ENCODE measurements at places on chromosomes 2 and 18. TPM values are rescaled to one million over a fixed set of nuclear protein-coding genes. Genes with fewer than 3 reads are reported as not detected.

GRCh38 chr2:233030-233429 is 30.8 kb downstream of the SH3YL1 start:
- H3K4me1 ChIP-seq, result peaks cover under 1% of the 10 kb centered on the region
- peaks cover 12% of the 10 kb centered on the region for H3K36me3 ChIP-seq
- H3K27ac ChIP-seq, result no peak overlapping the region
- H3K27me3 ChIP-seq, result no peaks in the 10 kb centered on the region

- no peak overlapping the region for H3K4me3 ChIP-seq
- no peak for DNase-seq
- H3K4me1 ChIP-seq, result no peaks in the 10 kb centered on the region
- peaks cover 3% of the 10 kb centered on the region for H3K27me3 ChIP-seq
- no peaks in the 10 kb centered on the region for H3K36me3 ChIP-seq
- no peak overlapping the region for H3K27ac ChIP-seq
These were observed 105.4 kb downstream of the FHOD3 start for GRCh38 chr18:36402765-36403396.

- DNase-seq, result no peak
- H3K4me1 ChIP-seq, result no peaks in the 10 kb centered on the region
- H3K4me3 ChIP-seq, result no peak overlapping the region
- H3K27me3 ChIP-seq, result no peaks in the 10 kb centered on the region
These were observed 243.5 kb upstream of the MYT1L start for GRCh38 chr2:2574401-2575180.

DNA sequence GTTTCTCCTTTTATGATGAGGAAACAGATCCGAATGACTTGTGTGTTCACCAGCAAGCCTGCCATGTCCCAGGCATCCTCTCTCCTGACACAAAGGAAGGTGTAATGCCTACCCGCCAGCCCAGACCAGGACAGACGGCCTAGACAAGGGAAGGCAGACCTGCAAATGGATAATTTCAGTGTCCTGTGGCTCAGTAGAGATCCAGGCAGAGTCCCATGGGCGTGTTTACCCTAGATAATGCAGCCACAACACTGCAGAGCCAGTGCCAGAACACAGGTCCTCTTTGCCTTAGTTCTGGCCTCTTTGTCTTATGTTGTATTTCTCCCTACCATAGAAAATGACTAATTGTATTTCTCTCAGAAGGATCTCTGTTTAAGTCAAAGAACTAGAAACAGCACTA is 12.7 kb downstream of the TRAPPC12 start:
- peaks cover 74% of the 10 kb centered on the region for H3K36me3 ChIP-seq
- no peak overlapping the region for H3K4me3 ChIP-seq
- H3K4me1 ChIP-seq, result peaks cover 12% of the 10 kb centered on the region
- no peak overlapping the region for H3K27ac ChIP-seq

GRCh38 chr2:152525277-152525838 is 190.4 kb downstream of the FMNL2 start:
- H3K27ac ChIP-seq, result no peak overlapping the region
- H3K27me3 ChIP-seq, result peaks cover 4% of the 10 kb centered on the region
- no peaks in the 10 kb centered on the region for H3K36me3 ChIP-seq
- no peaks in the 10 kb centered on the region for H3K4me1 ChIP-seq
- H3K4me3 ChIP-seq, result no peak overlapping the region
- no peak for DNase-seq

DNA sequence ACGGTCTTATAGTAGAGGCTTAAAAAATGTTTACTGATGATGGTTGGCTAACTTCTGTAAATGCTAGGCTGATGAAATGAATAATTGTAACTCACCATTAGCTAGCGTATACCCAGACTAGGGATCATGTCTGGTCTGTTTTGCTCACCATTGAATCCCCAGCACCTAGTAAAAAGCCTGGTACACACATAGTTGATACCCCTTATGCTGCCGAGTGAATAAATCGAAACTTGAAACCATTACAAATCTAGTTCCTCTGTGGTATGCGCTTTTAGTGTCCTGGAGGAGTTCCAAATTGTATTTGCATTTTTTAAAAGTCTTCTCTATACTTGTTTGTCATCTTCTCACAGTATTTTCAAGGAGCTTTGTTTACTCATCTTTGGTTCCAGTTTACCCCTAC is 1.3 kb downstream of the TAF1B start:
- no peak for DNase-seq
- peak overlapping the region; percentile 85 for H3K27ac ChIP-seq
- H3K4me3 ChIP-seq, result peak overlapping the region; percentile 89
- peaks cover 37% of the 10 kb centered on the region for H3K4me1 ChIP-seq
- H3K36me3 ChIP-seq, result peaks cover 27% of the 10 kb centered on the region

DNA sequence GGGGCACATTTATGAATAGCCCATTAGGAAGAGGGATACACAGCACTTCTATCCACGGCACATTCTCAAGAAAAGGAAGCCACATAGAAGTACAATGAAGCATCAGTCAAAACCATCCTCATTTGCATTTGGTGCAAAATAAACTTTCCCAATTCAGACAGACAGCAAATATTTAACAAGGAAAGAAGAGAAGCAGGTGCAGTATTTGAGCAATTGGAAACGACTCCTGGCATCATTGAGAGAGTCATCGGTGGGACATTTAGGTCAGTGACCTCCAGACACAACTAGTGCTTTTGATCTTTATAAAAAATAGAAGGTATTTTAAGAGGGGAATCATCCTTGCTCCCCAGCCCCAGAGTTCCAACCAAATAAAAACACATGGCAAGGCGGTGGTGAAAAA is 118.0 kb downstream of the MREG start:
- no peaks in the 10 kb centered on the region for H3K36me3 ChIP-seq
- no peak overlapping the region for H3K27ac ChIP-seq
- H3K4me1 ChIP-seq, result no peaks in the 10 kb centered on the region

DNA sequence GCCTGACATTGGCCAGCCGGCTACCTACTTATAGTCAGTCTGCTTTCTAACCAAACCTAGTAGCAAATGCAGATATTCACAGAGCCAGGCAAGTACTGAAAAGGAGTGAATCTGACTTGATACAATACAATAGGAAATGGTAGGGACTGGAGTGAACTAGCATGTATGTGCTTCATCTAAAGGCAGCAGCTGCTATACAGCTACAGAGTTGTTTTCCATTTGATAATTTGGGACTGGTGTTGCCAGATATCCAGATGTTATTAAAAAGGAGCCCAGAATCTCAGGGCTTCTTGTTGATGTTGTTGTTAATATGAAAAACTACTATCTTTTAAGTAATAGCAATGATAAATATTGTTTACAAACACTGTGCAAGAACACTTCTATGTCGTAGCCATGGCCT is 159.4 kb downstream of the BABAM2 start:
- no peak overlapping the region for H3K27ac ChIP-seq
- H3K36me3 ChIP-seq, result peaks cover 17% of the 10 kb centered on the region
- H3K4me3 ChIP-seq, result no peak overlapping the region
- H3K4me1 ChIP-seq, result peaks cover 14% of the 10 kb centered on the region
- DNase-seq, result no peak
- no peaks in the 10 kb centered on the region for H3K27me3 ChIP-seq

GRCh38 chr2:100765481-100765880 is 54.5 kb upstream of the NPAS2 start:
- H3K27me3 ChIP-seq, result no peaks in the 10 kb centered on the region
- H3K4me1 ChIP-seq, result no peaks in the 10 kb centered on the region
- H3K4me3 ChIP-seq, result no peak overlapping the region
- no peak for DNase-seq
- H3K36me3 ChIP-seq, result no peaks in the 10 kb centered on the region
- no peak overlapping the region for H3K27ac ChIP-seq

GRCh38 chr2:140013545-140014203 is 1233.5 kb upstream of the NXPH2 start:
- no peaks in the 10 kb centered on the region for H3K36me3 ChIP-seq
- H3K27ac ChIP-seq, result no peak overlapping the region
- H3K4me1 ChIP-seq, result no peaks in the 10 kb centered on the region
- no peaks in the 10 kb centered on the region for H3K27me3 ChIP-seq
- DNase-seq, result no peak

DNA sequence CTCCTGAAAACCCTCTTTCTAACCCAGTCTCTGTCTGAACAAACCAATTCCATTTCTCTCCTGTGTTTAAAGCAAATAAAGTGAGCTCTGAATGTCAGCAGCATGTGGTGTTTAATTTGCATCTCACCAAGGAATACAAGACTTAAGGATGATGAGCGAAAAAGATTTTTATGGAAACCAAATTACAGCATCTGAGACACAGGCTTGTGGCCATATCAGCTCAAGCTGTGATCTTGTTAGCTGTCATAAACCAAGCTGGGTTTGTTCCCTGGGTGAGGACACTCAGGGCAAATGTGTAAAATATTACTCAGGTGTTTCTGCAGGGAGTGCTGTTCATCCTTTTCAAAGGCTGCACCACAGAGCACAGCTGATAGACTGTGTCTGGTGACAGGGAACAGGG is 129.3 kb upstream of the REV1 start:
- H3K4me1 ChIP-seq, result no peaks in the 10 kb centered on the region
- H3K27me3 ChIP-seq, result no peaks in the 10 kb centered on the region
- H3K36me3 ChIP-seq, result no peaks in the 10 kb centered on the region

DNA sequence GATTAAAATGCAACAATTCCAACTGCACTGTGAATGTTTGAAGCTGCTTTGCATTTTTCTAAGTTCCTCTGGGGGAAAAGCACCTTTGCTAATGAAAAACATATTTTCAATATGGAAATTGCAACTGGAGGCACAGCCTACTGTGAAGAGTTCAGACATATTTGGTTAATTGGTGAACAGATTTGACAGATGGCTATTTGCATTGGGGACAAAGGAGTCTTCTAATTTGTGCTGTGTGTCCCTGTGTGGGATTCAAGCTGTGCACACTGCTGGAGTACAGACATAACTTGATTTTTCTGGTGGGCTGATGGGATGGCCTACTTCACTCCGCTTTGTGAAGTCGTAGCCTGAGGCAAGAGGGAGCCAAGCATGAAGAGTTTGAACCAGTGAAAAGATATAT is 40.7 kb upstream of the ARHGAP25 start:
- H3K27me3 ChIP-seq, result peaks cover 3% of the 10 kb centered on the region
- H3K27ac ChIP-seq, result no peak overlapping the region
- peaks cover 18% of the 10 kb centered on the region for H3K4me1 ChIP-seq
- no peak for DNase-seq
- H3K4me3 ChIP-seq, result no peak overlapping the region

DNA sequence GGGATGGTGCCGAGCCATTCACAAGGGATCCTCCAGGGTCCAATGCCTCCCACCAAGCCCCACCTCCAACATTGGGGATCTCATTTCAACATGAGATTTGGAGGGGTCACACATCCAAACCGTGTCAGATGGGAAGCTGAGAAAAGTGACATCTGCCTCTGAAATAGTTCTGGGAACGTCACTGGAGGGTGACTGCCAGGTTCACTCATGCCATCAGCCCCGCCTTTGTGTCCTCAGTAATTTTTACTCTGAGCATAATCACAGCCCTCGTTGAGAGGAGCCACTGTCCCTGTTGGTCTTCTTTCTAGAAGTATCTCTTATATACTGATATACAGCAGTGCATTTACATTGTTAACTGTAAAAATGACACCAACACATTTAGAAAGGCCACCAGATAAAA is 67.4 kb downstream of the KLHL29 start:
- H3K4me1 ChIP-seq, result peaks cover 23% of the 10 kb centered on the region
- peaks cover 8% of the 10 kb centered on the region for H3K27me3 ChIP-seq
- H3K4me3 ChIP-seq, result no peak overlapping the region
- H3K27ac ChIP-seq, result no peak overlapping the region
- H3K36me3 ChIP-seq, result no peaks in the 10 kb centered on the region
- DNase-seq, result no peak

GRCh38 chr2:102226171-102226570 is 39.3 kb downstream of the IL1RL2 start:
- no peaks in the 10 kb centered on the region for H3K27me3 ChIP-seq
- DNase-seq, result no peak
- no peak overlapping the region for H3K4me3 ChIP-seq
- peaks cover 21% of the 10 kb centered on the region for H3K36me3 ChIP-seq

GRCh38 chr18:63140038-63140450 is 179.5 kb downstream of the BCL2 start:
- peaks cover 57% of the 10 kb centered on the region for H3K4me1 ChIP-seq
- no peak for DNase-seq
- no peaks in the 10 kb centered on the region for H3K27me3 ChIP-seq
- peak overlapping the region; percentile 72 for H3K27ac ChIP-seq
- H3K36me3 ChIP-seq, result peaks cover 33% of the 10 kb centered on the region
- H3K4me3 ChIP-seq, result no peak overlapping the region

DNA sequence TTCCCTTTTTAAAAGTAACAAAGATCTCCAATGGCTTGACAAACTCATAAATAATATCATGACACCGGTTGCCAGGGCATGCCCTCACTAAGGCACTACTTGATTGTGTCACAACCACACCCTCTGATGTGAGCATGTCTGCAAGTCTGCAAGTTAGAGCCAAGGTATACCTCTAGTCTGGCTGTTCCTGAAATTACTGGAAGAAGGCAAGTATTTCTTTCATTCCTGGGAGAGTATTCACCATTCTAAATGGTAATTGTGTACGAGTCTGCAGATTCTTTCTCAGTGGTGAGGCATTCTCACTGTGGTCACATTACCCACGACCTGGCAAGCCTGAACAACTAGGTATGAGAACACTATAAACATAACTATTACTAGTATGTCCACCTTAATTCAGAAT is 25.7 kb upstream of the RNU4ATAC start:
- H3K4me3 ChIP-seq, result no peak overlapping the region
- peaks cover 22% of the 10 kb centered on the region for H3K4me1 ChIP-seq
- DNase-seq, result no peak
- H3K27me3 ChIP-seq, result no peaks in the 10 kb centered on the region

DNA sequence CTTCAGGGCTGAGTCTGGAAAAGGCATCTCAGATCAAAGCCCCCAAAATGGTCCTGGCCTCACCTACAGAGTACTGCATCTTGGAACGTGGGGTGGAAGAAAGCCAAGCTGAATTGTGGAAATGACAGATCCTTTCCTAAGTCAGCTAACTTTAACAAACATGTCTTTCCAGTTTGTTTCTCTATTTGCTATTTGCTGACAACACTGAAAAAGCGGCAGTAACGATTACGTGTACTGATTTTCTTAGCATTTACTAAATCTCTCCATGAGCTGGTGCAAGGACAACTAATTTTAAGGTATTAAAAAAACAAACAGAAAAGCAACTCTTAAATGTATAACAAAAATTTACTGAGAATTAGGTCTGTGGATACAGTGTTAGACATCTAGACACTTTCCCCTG is 1.1 kb downstream of the HIBCH start:
- no peaks in the 10 kb centered on the region for H3K27me3 ChIP-seq
- peak overlapping the region; percentile 85 for H3K4me3 ChIP-seq
- H3K4me1 ChIP-seq, result peaks cover 62% of the 10 kb centered on the region

- no peak overlapping the region for H3K4me3 ChIP-seq
- H3K27me3 ChIP-seq, result no peaks in the 10 kb centered on the region
- no peaks in the 10 kb centered on the region for H3K4me1 ChIP-seq
- H3K36me3 ChIP-seq, result no peaks in the 10 kb centered on the region
These were observed 246.2 kb downstream of the XIRP2 start for GRCh38 chr2:167134381-167135072.

- H3K27ac ChIP-seq, result no peak overlapping the region
- H3K4me1 ChIP-seq, result peaks cover 16% of the 10 kb centered on the region
- H3K36me3 ChIP-seq, result peaks cover 49% of the 10 kb centered on the region
- no peaks in the 10 kb centered on the region for H3K27me3 ChIP-seq
These were observed 61.3 kb downstream of the ATL2 start for GRCh38 chr2:38315707-38316333.

- peak overlapping the region; percentile 70 for H3K27ac ChIP-seq
- peak overlapping the region; percentile 72 for H3K4me3 ChIP-seq
- DNase-seq, result peak; percentile 55
- peaks cover 33% of the 10 kb centered on the region for H3K36me3 ChIP-seq
- H3K4me1 ChIP-seq, result peaks cover 54% of the 10 kb centered on the region
These were observed 180.9 kb downstream of the BCL2 start for GRCh38 chr18:63138436-63139340.

The ALPG gene
- not detected for total RNA-seq

The MPV17 gene
- total RNA-seq, result 103 TPM

The MATN3 gene
- total RNA-seq, result not detected

The TFCP2L1 gene
- total RNA-seq, result 0.05 TPM

The IL1RL2 gene
- total RNA-seq, result 1.7 TPM

The PCBP1 gene
- 417 TPM for total RNA-seq

The CRYGA gene
- total RNA-seq, result not detected

The ZC3H6 gene
- 15.3 TPM for total RNA-seq
